ENCODE measurements at places on chromosomes 1 and 21. TPM values are rescaled to one million over a fixed set of nuclear protein-coding genes. Genes with fewer than 3 reads are reported as not detected.

Gene OR6N1
- not detected for total RNA-seq

Gene WNT3A
- total RNA-seq, result not detected

Gene FBLIM1
- total RNA-seq, result not detected

Gene LCE3E
- total RNA-seq, result not detected

Gene S100A10
- total RNA-seq, result 285 TPM

Gene FCRL6
- 0.40 TPM for total RNA-seq

Gene LRRC8C
- 55.2 TPM for total RNA-seq

Gene IGSF3
- 1.5 TPM for total RNA-seq

Gene RAD54L
- 63.1 TPM for total RNA-seq

Gene ERG
- total RNA-seq, result not detected

Gene KRTAP19-1
- total RNA-seq, result not detected

Gene VTCN1
- not detected for total RNA-seq

Gene C21orf91
- total RNA-seq, result 38.3 TPM

Gene SERINC2
- total RNA-seq, result 0.29 TPM

Gene SERPINC1
- not detected for total RNA-seq

Gene CD164L2
- not detected for total RNA-seq

Gene FCAMR
- not detected for total RNA-seq

Gene MCOLN3
- total RNA-seq, result 0.46 TPM

Gene BMP8A
- total RNA-seq, result 0.13 TPM
